ENCODE measurements at places on chromosomes 11 and 22.

DNA sequence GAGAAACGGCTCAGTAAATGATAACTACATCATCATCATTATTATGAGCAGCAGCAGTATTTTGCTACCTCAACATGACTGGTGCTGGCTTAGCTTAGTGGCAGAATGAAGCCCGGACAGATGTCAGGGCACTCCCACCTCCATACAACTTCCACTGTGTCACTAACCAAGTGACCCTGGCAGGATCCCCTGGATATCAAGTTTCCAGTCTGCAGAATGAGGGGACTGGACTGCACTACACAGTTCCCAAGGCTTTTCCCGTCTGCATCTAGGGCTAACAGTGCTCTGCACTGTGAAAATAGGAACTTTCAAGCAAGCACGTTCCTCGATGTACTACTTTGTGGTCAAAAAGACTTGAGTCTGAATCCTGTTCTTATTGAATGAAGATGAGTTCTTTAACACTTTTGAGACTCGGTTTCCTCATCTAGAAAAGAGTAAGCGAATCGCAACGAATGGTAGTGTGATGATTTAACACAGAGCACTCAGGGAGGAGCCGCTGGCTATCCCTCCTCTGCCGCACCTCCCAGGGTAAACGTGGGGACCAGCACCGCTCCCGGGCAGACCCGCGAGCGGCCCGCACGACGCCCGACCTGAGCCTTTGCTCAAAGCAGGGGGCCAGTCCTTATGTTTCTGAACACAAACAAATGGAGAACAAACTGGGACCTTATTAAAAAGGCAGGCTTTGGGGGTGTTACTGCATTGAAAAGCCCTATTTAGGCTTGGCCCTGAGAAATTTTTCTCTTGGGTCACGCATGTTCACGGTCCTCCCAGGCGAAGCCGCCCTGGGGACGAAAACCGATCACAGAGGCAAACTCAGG lies 910 bp downstream of the CLTCL1 start:
- peak; percentile 32 for DNase-seq

GRCh38 chr11:47981667-47982404 lies 1.5 kb downstream of the PTPRJ start:
- no peak for DNase-seq

DNA sequence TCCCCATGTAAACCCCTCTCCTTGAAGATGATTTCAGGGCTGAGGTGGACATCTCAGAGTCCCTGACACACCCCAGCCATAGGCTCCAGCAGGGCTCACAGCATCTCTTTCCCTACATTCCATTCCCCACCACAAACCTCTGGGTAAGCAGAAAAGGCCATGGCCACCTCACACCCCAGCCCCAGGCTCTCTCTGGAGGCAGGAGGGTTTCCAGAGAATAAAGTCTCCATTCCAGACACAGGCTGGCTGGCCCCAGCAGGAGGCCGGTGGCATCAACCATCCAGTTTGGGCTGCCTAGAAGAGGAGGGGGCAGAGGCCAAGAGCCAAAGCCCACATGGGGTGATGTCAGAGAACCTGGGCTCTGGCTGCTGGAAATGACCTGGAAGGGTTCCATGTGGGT lies 61.4 kb downstream of the TP53I11 start:
- peak; percentile 72 for DNase-seq

GRCh38 chr11:79617561-79617960 lies 176.7 kb upstream of the TENM4 start:
- no peak for DNase-seq

GRCh38 chr11:75425422-75425821 lies 7.6 kb downstream of the KLHL35 start:
- DNase-seq = no peak

- DNase-seq = no peak
Observed at GRCh38 chr11:46912526-46913150, 5.7 kb downstream of the LRP4 start.

DNA sequence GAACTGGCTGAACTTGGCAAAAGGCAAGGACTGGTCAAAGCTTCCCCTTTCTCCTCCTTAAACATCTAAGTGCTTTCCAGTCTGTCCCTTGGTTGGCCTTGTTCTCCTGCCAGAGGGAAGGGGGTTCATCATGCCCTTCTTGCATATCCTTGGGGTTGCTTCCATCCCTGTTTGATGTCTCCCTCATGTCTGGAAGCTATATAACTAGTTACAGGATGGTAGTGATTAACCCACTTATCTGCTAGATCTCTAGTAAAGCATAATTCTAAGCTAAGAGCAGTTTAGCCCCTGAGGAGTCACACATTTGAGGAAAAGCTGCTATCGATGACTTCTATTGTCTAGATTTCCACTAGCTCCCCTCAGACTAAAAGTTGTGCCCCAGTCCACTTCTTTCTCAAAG lies 22.9 kb downstream of the APOL5 start:
- DNase-seq = no peak

GRCh38 chr11:44994753-44995152 lies 44.1 kb upstream of the TP53I11 start:
- no peak for DNase-seq

- no peak for DNase-seq
Observed at GRCh38 chr11:129595038-129595962, 219.7 kb downstream of the BARX2 start.

DNA sequence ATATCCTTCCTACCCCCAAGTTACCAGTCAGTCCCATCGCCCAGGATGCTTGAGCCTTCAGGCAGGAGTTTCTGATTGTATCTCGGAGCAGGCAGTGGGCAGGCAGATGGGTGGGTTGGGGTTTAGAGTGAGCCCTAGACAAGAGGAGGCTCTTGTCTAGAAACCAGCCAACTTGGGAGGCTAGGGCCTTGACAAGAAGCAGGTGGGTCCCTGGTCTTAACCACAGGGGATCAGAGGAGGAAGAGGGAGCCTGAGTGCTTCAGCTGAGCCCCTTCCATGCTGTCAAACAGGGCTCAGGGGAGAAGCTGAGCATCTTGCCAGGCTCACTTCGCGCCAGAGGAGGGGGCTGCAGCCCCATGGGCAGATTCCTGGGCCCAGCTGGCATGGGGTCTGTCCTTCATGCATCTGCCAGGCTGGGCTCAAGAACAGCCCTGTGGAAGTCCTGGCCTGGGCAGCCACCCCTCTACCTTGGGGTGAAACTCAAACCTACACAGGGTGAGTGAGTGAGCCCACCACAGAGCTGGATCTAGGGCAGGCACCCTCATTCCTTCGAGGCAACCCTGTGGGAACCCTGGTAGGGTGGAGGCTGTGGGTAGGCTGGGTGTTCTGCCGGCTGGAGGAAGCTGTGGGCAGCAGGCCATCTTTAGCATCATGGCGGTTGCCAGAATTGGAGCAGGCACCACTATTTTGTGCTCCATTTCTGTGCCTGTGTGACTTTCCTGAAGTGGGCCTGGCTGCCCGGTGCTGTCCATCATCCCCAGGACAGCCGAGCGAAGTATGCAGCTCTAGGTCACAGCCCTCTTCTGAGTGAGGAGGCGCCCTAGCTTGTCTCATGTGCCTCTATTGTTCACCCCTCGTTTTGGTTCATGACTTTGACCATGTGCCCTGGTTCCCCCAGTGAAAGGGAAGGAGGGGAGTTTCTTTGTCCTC lies 108.1 kb downstream of the MORC2 start:
- DNase-seq = peak; percentile 3

GRCh38 chr22:24975813-24976341 lies 23.4 kb downstream of the KIAA1671 start:
- DNase-seq = peak; percentile 42

DNA sequence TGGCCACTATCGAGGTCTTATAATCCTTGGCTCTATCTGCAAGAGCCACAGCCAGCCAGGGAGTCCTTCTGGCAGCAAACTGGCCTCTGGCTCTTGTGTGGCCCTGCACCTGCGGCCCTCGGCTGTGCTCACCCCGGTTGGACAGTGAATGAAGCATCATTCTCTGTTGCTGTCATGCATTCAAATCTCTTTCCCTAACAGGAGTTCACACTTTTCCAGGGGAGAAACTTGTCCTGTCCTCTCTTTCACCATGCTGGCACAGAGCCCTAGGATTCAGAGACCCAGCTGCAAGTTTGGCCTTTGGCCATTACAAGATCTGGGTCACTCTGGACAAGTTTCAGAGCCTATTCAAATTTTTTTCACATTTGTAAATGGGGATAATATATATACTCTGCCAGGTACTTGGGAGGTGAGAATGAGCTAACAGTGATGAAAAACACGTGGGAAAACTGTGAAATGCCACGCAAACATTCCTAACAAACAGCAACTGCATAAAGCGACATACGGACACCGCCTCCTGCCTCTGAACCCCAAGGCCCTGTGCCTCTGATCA lies 34.2 kb downstream of the TMEM184B start:
- DNase-seq = peak; percentile 62

- DNase-seq = no peak
Observed at GRCh38 chr11:61885166-61885778, 6.1 kb downstream of the FADS3 start.

DNA sequence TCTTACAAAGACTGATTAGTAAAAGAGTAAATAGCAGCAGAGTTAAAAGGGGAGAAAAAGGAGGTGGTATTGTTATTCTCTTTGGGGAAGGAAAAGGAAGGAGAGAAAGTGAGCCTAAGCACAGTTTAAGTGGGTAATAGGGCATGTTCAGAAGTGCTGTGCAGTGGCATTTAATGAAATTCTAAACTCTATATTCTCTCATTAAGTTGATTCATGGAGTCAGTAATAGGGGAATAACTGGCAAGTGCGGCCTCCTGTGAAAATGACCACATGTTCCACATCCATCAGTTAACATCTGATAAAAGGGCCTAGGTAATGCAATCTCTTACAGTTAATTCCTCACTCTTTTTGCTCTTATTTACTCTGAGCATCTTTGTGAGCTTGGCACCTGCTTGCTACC lies 516.7 kb downstream of the JRKL start:
- no peak for DNase-seq

- no peak for DNase-seq
Observed at GRCh38 chr11:71170624-71171423, 81.6 kb downstream of the SHANK2 start.

DNA sequence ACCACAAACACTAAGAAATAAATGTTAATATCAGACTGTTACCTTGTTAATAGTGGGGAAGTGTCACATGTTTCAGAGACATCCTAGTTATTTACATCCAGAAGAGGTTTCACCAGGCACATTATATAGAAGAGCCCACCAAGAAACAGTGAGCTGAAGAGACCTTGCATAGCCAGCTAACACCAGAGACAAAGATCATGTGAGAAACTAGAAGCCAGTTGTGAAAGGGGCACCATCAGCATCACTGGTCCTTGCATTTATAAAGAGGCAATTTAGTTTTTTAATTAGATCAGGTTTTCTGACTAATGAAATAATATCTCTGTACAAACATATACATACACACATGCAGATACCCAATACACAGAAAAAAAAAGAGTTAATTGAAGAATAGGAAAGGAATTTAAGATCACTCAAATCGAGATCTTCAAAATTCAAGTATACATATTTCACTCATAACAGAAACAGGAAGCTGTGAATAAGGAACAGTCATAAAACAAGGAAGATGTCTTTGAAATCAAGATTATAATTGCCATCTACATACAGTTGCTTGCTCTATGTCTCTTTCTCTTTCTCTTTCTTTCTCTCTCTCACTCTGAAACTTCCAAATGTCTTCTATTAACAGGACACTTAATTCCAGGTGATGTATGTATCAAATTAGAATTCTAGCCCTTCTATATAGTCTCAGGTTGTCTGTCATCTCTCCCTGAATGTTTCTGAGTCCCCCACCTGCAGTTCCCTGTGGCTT lies 348.7 kb downstream of the ETS1 start:
- no peak for DNase-seq

- no peak for DNase-seq
Observed at GRCh38 chr22:25494774-25495173, 69.7 kb upstream of the GRK3 start.

DNA sequence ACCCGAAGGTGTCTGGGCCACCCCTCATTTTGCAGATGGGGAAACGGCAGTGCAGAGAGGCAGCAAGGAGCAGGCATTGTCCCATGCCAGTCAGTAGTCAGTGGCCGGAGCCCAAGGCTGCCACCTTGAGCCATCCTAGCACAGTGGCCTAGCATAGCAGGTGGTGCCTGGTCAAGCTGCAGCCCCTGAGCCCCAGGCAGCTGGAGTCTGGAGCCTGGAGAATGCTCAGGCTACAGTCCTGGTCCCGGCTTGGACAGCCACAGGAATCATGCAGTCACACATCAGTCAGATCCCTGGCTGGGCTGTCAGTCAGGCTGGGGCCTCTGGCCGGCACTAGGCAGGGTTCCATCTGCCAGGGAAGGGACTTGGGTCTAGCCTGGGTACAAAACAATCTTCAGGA lies 18.6 kb downstream of the KCNC1 start:
- DNase-seq = no peak

GRCh38 chr11:35583843-35584242 lies 34.4 kb upstream of the FJX1 start:
- DNase-seq = no peak

- DNase-seq = no peak
Observed at GRCh38 chr11:131614631-131615030, 244.2 kb downstream of the NTM start.

- DNase-seq = peak; percentile 70
Observed at GRCh38 chr11:86740628-86741483, 59.5 kb upstream of the PRSS23 start.

DNA sequence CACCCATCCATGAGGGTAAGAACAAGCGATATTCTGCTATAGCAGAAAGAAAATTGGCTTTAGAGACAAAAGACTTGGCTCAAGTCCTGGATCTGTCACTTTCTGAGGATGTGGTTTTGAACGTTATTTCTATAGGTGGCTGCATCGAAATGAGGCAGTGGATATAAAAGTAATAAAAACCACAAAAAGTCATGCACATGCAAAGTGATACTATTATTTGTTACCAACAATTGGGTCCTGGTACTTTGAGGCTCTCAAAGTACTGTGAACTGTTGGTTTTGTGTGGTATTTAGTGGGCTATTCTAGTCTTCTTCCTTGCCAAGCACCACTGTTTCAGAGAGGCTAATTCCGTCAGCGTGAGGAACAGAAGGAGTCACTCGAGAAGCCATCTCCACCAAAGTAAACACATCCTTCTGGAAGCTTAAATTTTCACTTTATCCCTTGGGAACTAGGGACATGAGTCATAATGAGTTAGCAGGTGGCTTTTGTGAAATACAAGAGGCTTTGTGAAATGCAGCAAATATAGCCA lies 13.1 kb downstream of the UBASH3B start:
- DNase-seq = no peak

- no peak for DNase-seq
Observed at GRCh38 chr11:65928667-65929066, 9.4 kb downstream of the DRAP1 start.

DNA sequence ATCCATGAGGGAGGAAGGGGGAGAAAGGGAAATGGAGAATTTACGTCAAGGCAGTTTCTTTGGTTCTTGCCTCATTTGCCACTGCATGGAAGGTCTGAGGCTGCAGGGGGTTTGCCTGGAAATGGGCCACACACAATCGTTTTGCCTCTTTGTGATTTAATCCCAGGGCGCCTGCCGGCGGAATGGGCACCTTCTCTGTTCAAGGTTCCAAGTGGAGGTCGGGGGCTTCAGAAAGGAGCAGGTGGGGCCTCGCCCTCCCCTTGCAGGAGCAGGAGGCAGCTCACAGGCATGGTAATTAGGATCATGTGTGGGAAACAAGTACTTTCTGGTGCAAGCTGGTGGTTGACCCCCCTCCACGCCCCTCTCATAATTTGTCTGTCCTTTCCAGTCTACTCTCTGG lies 29.9 kb downstream of the MPPED1 start:
- no peak for DNase-seq

- peak; percentile 43 for DNase-seq
Observed at GRCh38 chr11:85772695-85773094, 38.2 kb downstream of the SYTL2 start.

- DNase-seq = no peak
Observed at GRCh38 chr11:3094223-3094824, 37.1 kb upstream of the CARS1 start.

Data from GM03348 (cell line).